Fibroblast of villous mesenchyme (primary cell): ENCODE measurements at places on chromosomes 1 and 21. TPM values are rescaled to one million over a fixed set of nuclear protein-coding genes. Genes with fewer than 3 reads are reported as not detected.

Gene KRTAP12-3
- not detected in 2 replicates for total RNA-seq

Gene NTNG1
- total RNA-seq: 2.9 and 9.1 TPM in 2 replicates

Gene ARMH1
- 0.32 and 0.43 TPM in 2 replicates for total RNA-seq

Gene TNFAIP8L2
- total RNA-seq: not detected in 2 replicates

Gene FCRL6
- total RNA-seq: not detected in 2 replicates

Gene SLC30A1
- 23.5 and 41.9 TPM in 2 replicates for total RNA-seq

Gene MXRA8
- total RNA-seq: 249 and 351 TPM in 2 replicates

Gene SPATA46
- total RNA-seq: not detected in 2 replicates

Gene SUSD4
- under 0.01 TPM in 1 of 2 replicates, not detected in the other for total RNA-seq

Gene FAM163A
- under 0.01 TPM in 2 replicates for total RNA-seq

Gene OLIG2
- total RNA-seq: not detected in 2 replicates
